GM13977 (cell line): ENCODE measurements at places on chromosomes 4 and X.

GRCh38 chr4:11878241-11878640, 449.5 kb upstream of the HS3ST1 start:
- DNase-seq = no peak

- peak; percentile 39 for DNase-seq
These were observed 17.4 kb downstream of the IRAK1 start for GRCh38 chrX:154002215-154002719.

DNA sequence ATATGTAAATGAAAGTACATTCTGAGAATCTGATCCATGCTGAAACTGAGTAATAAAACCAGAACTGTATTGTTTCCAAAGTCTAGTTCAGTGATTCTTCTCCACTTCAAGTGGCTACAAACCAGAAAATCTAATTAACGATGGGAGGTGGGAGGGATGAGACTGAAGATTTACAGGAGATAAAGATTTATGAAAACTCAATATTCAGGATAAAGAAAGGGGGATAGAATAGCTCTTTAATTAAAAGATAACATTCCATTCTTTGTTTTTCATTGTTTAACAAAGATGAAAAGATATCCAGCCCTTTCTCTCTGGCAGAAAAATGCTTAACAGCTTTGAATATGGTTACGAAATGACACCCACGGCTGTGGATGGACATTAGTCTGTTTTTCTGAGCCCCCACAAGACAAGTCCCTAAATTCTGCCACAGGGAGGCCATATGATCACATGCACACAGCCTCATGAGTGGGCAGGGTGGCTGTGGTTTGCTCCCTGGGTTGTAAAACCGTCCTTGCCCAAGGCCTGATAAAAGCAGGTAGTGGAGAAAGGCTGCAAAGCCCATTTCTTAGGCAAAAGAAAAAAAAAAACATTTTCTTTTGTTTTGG, 36.4 kb downstream of the TMEM150C start:
- no peak for DNase-seq

- peak; percentile 60 for DNase-seq
These were observed 2.4 kb downstream of the FRAS1 start for GRCh38 chr4:78059524-78059889.

DNA sequence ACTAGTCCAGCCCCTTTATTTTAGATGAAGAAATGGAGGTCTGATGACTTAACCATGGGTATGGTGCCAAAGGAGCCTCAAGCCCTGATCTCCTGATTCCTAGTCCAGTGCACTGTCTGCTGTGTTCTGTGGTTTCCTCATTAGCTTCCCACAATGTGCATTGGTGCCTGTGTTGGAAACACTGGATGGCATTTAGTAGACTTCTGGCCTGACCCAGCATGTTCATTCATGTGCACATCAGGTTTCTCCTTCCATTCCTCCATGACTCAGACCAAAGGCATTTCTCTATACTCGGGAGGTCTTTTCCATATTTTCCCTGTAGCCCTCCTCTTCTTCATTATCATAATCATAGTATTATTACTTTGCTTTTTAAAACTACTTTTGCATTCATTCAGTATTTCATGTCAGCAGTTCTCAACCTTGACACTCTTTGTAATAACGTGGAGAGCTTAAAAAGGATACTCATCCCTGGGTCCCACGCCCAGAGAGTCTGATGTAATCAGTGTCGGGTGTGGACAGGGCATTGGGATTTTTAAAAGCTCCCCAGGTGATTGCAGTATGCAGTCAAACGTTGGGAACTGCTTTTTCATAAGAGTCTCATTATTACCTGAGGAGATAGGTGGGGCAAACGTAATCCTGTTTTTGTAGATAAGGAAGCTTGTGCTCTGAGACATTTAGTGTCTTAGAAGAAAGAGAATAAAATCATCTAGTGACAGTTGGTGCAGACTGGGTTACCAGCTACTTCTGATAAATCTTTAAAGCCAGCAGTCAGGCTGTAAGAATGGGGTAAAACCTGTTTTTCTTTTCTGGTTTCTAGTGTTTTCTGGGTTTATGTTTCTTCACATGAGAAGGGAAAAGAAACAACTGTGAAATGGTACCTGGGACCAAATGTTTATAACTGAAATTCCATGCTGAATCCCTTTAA, 40.9 kb upstream of the XK start:
- no peak for DNase-seq

- DNase-seq = no peak
These were observed 75.5 kb downstream of the GALNT7 start for GRCh38 chr4:173243917-173244658.

DNA sequence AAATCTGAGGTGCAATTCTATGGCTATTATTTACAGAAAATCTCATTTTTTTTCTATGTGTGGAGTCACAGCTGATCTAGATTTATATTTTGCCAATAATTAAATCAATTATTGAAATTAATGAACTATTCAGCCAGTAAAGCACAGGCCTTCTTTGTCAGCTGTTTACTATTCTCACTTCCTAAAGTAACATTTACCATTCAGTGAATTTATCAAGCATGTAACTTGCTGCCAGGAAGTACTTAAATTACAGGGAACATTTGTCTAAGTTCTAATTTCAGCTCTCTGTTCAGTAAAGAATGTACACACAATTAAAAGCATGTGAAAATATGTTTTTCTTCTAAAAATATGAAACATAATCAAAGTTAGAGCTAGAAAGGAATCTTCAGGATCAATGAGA, 79.3 kb downstream of the DTHD1 start:
- DNase-seq = no peak

- DNase-seq = no peak
These were observed 51.2 kb downstream of the DCUN1D4 start for GRCh38 chr4:51894059-51894645.

DNA sequence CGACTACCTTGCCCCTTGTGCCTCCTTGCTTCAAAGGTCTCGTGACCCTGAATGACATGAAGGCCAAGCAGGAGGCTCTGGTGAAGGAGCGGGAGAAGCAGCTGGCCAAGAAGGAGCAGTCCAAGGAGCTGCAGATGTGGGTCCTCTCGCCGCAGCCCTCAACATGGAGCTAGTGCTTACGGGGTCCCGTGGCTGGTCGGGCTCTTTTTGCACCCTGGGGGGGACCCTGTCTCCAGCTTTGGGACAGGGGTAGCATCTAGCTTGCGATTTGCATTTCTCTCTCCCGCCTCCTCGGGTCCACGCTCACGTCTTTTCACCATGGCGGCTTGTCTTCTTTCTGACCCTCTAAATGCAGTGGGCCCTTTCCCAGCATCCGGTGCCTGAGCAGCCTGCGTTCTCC, 1.8 kb downstream of the FAM50A start:
- DNase-seq = no peak

GRCh38 chr4:176002007-176002613, 63.5 kb upstream of the WDR17 start:
- peak; percentile 68 for DNase-seq

GRCh38 chr4:151804086-151804630, 43.4 kb upstream of the GATB start:
- DNase-seq = no peak

DNA sequence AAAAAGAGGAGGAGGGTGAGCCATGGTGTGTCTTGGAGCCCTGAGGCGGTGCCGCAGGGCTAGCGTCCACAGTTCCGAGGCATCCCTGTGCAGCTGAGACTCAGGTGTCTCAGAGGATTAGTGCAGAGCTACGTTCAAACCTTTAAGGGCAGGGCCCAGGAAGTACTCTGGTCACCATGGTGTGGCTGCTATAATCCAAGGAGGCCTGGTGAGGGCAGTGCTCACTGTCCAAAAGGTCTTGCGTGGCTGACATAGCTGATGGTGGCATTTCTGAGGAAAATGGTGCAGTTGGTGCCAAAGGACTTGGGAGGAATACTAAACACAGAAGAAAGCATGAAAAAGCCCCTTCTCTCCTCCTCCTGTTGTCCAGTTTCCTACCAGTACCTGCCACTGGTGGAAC, 146.9 kb downstream of the DCHS2 start:
- peak; percentile 19 for DNase-seq

- DNase-seq = no peak
These were observed 30.4 kb upstream of the ABCG2 start for GRCh38 chr4:88188738-88189417.

DNA sequence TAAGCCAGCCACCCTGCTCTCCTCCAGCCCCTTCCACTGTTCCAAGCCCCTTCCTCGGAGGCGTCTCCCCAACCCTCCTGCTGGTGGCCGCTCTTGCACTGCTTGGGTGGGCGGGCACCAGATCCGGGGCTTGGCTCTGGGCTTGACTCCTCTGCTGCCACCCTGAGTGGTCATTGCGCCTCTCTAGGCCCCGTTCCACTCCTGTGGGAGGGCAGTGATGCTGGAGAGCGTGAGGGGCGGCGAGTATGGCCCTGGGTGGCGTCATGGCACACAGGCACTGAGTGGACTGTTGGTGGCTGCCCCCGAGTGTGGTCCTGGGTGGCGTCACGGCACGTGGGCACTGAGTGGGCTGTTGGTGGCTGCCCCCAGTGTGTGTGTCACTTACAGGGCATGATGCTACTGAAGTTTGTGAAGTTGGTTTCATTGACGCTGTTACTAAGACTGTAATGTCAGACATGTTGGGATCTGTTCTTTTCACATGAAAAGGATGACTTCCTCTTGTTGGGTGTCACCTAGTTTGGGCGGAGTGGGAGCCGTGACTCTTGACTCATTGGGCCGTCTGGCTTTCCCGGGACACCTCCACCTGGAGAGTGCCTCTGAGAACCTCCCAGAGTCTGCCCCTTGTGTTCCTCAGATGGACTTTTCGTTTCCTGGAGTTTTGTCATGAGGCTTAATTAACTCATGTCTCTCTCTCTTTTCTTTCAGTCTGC, 55.9 kb upstream of the HGFAC start:
- DNase-seq = no peak

- peak; percentile 48 for DNase-seq
These were observed 218.2 kb downstream of the IDS start for GRCh38 chrX:149286940-149287349.

DNA sequence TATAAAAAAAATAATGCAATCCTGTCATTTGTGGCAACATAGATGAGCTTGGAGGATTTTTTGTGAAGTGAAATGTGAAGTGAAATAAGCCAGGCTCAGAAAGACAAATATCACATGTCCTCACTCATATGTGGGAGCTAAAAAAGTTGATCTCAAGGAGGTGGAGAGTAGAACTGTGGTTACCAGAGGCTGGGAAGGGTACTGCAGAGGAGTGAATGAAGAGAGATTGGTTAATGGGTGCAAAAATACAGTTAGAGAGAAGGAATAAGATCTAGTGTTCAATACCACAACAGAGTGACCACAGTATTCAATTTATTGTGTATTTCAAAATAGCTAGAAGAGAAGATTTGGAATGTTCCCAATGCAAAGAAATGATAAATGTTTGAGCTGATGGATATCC, 13.4 kb upstream of the ZCCHC18 start:
- DNase-seq = no peak

GRCh38 chrX:22538580-22538979, 265.9 kb downstream of the CBLL2 start:
- DNase-seq = no peak

GRCh38 chrX:41796577-41796976, 72.6 kb downstream of the GPR82 start:
- no peak for DNase-seq

GRCh38 chr4:88866862-88867550, 169.4 kb upstream of the NAP1L5 start:
- DNase-seq = no peak

- no peak for DNase-seq
These were observed 52.0 kb downstream of the INTS6L start for GRCh38 chrX:135572436-135572835.

- no peak for DNase-seq
These were observed 66.1 kb downstream of the DCHS2 start for GRCh38 chr4:154425514-154425913.

- no peak for DNase-seq
These were observed 37.5 kb upstream of the BRS3 start for GRCh38 chrX:136450050-136450830.

DNA sequence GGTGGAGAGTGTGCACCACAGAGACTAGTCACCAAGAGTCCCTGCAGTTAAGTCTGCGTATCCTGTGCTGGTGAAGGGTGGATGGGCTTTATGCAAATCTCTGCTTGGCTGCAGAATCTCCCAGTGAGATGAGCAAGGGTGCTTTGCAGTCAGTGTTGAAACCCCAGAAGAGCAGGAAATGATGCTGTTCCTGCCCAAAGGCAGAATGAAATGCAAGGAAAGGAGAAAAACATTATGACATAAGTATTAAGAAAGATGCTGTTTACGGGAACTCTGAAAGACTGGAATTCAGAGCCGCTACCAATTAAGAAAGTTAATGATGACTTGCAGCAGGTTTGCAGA, 25.4 kb upstream of the ACSL1 start:
- DNase-seq = peak; percentile 53

DNA sequence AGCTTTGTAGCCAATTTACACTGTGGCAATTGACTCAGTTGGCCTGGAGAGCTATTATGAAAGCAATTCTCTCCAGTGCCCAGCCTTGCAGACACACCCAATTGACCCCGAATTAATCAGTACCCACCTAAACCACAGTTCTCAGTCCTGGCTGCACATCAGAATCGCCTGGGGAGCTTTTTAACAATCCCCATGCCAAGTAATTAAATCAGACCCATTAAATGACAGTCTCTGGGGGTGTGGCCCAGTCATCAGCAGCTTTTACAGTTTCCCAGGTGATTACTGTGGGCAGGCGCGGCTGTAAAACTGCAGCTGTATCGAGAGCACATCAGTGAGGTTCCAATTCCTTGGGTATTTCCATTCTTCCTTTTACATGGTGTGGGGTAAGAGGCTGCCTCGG, 460.9 kb upstream of the FAT1 start:
- DNase-seq = no peak

DNA sequence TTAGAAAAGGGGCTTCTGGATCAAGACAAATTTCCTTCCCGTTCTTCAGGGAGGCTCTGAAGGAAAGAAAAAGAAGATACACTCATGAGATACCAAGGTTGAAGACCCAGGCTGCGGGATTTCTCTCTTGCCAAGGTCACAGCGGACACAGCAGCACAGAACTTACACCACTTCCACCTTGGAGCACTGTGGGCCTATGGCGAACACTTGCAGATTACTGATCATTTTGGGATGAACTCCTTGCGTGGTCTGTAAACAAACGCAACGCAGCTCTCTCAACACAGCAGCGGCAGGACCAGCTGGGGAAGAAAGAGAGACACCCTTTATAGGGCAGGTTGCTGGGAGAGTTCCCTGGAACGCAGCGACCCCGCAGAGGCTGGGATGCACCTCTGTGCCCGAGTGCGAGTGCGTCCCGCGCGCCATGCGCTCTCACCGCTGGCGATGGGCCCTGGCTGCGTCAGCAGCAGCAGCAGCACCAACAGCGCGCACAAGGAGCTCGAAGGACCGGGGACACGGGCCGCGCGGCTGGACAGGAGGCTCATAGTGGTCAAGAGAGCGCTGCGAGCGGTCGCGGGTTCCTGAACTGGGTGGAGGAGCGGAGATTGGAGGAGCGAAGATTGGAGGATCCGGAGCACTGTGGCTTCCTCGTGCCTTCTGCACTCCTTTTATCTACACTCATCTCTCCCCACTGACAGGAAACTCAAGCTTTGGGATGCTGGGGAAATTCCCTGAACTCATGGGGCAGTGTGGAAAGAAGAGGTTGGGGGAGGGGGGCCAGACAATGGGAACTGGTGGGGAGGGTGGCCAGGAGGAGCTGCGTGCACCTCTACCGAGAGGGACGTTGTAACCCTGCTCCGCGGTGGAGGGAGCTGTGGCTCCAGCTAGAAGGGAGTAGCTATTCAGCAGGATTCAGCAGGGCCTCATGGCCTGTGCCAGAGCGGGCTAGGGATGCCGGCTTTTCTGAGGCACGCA, at the start of gene CXCL5:
TSS of gene CXCL5 (minus strand) at position 638 of the 972 bp plus-strand sequence. CDS start at position 542, 96 bp downstream.
- no peak for DNase-seq

- no peak for DNase-seq
These were observed at the start of gene ALPK1 for GRCh38 chr4:112296949-112297880. Gene ALPK1, plus strand, starts transcription at chr4:112297369.

GRCh38 chrX:110210417-110211139, 107.3 kb downstream of the AMMECR1 start:
- DNase-seq = no peak
